ENCODE measurements at places on chromosomes 4 and X. TPM values are rescaled to one million over a fixed set of nuclear protein-coding genes. Genes with fewer than 3 reads are reported as not detected.

The NOP14 gene
- total RNA-seq: 26.3 TPM

The GAGE2A gene
- not detected for total RNA-seq

The ADAMTS3 gene
- not detected for total RNA-seq

The CFAP47 gene
- total RNA-seq: not detected

The ART3 gene
- total RNA-seq: not detected

The GABRQ gene
- 0.27 TPM for total RNA-seq

The ARR3 gene
- total RNA-seq: not detected

The CC2D2A gene
- 12.6 TPM for total RNA-seq

The GASK1B gene
- total RNA-seq: 0.26 TPM

The MAGEC3 gene
- not detected for total RNA-seq

The CSN1S1 gene
- total RNA-seq: not detected

The MAOB gene
- 0.25 TPM for total RNA-seq

The ARMCX1 gene
- total RNA-seq: 0.33 TPM

The CDKL2 gene
- total RNA-seq: 0.42 TPM

The CXCL6 gene
- total RNA-seq: not detected

The CENPC gene
- total RNA-seq: 2.8 TPM

The HPSE gene
- 1.5 TPM for total RNA-seq

The CCNA2 gene
- 43.5 TPM for total RNA-seq

The FAM241A gene
- 0.90 TPM for total RNA-seq

The FAM9B gene
- not detected for total RNA-seq

The PABPC4L gene
- total RNA-seq: 0.03 TPM

The AIFM1 gene
- total RNA-seq: 69.0 TPM

The ZNF185 gene
- 9.3 TPM for total RNA-seq

The SERPINA7 gene
- not detected for total RNA-seq

The PLAC8 gene
- total RNA-seq: 1.1 TPM

The CXCL11 gene
- total RNA-seq: 0.19 TPM

The SERTM2 gene
- not detected for total RNA-seq

Measured in A549 treated with GW870086 at 1 μM for 4 hours (cell line).